ENCODE measurements at places on chromosomes 2 and 18.

- DNase-seq: no peak
Measured at GRCh38 chr2:209529579-209529978, 105.7 kb downstream of the MAP2 start.

DNA sequence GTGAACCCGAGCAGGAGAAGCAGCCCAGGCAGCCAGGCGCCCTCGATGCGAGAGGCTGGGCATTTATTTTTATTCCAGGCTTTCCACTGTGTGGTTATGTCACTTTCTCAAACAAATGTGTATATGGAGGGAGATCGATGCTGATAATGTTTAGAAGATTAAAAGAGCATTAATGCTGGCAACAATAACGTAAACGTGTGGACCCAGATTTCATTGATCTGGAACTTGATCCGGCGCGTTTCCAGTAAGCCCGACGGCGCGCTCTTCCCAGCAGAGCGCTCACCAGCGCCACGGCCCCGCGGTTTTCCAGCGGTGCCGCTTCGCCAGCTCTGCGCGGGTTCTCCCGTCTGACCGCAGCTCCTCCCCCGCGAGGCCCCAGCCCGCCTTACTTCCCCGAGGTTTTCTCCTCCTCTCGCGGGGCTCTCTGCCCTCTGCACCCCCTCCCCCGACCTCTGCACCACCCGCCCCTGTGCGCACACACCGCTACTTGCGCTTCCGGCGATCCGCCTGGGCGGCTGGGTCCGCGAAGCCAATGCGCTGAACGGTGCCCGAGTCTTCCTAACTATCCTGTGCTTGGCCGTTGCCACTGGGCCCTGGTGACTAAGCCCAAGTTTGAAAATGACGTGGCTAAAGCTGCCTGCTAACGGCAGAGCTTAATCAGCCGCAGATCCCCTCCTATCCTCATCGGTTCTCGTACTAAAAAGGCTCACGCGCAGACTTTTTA lies 6.1 kb downstream of the ONECUT2 start:
- no peak for DNase-seq

DNA sequence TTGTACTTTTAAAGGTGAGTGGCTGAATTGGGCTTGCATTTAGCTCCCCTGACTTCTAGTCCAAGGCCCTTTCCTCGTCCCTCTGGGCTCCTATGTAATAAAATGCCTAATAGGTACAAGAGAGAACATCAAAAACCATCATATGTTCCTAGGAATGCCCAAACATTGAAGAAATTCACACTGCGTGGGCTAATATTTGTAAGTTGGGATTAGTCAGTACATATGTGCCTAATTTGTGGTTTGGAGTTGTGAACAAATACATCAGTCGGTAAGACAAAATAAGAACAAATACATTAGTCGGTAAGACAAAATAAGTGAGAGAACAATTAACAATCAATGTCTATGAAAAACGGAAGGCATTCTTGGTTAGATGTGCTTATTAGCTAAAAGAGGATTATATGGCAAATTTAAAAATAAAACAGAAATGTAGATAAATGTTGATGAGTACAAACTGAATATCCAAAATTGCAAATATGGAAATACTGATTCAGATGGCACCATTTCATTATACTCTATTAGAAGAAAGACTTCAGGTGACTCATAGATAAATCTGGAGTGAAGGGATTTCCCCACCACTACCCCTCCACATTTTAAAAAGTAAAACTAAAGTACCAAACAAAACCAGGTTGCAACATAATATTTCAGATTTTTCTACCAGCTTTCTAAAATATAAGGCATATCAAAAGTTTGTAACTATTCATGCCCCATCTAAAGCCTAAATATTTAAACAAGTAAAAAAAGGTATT lies 325.4 kb downstream of the ZEB2 start:
- DNase-seq: no peak

GRCh38 chr2:167980439-167980838 lies 267.0 kb downstream of the STK39 start:
- no peak for DNase-seq

DNA sequence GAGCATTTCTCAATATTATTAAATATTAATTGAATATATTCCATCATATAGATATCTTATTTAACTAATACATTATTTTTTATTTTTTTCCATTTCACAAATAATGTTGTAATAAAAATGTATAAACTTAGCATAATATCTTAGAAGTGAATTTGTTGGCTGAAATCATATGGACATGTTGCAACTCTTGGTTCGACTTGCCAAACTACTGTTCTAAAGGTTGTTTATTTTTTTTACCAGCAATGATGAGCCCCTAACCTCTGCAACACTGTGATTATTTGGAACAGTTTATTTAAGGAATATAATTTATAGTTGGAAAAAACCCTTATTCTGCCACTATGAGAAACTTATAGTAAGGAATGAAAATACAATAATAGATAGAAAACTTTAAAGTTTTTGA lies 8.8 kb upstream of the NAB1 start:
- no peak for DNase-seq

DNA sequence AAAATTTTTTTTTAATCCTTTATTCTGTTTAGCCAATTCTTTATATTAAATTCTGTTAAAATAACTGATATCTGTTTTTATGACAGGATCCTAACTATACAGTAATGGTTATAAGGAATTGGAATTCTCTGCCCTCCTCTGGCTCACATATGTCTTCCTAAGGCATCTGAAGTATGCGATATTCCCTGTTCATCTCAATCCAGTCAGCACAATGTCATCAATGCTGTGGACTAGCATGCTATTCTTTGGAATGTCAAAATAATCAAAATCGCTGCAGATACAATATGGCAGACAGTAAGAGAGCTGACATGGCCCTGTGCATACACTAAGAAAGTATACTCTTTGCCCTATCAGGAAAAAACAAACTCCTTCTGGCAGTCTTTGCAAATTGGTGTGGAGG lies 107.6 kb downstream of the AP1S3 start:
- DNase-seq: peak; percentile 71

- DNase-seq: no peak
Measured at GRCh38 chr2:67888351-67889005, 174.3 kb downstream of the C1D start.

- no peak for DNase-seq
Measured at GRCh38 chr2:177525351-177525924, 132.9 kb downstream of the AGPS start.

GRCh38 chr2:44139741-44140140 lies 28.9 kb upstream of the PPM1B start:
- DNase-seq: no peak

DNA sequence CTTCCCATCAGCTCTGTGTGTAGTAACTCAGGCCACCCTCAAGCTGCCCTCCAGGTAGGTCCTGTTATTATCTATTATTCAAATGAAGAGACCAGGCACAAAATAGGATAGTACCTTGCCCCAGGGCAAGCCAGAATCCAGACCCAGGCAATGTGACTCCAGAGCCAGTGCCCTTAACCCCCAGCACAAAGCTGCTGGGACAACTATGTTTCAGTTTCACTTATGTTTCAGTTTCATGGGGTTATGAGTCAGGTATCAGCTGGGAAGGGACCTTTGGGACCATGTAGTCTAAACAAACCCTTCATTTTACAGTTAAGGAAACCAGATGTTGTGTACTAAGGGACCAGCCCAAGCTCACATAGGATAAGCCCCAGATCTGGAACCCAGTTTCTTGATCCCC lies 10.0 kb downstream of the HK2 start:
- DNase-seq: peak; percentile 69

DNA sequence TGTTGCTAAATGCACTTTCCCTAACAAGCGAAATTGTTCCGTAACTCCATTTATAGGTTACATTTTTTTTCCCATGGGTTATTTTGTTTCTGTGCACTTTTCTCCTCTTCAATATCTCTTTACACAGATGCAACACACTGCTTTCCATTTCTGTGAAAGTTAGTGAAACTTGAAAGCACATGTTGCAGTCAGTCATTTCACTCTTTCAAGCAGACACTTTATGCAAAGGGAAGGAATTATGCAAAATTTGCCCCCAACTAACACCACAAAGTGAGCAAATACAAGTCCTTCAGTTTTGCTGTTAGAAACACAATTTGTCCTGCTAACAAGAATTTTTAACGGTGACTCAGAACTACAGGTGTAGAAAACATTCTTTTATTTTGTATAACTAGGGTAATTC lies 124.8 kb downstream of the PTH2R start:
- DNase-seq: no peak

GRCh38 chr2:236415684-236416444 lies 151.7 kb upstream of the ASB18 start:
- no peak for DNase-seq

DNA sequence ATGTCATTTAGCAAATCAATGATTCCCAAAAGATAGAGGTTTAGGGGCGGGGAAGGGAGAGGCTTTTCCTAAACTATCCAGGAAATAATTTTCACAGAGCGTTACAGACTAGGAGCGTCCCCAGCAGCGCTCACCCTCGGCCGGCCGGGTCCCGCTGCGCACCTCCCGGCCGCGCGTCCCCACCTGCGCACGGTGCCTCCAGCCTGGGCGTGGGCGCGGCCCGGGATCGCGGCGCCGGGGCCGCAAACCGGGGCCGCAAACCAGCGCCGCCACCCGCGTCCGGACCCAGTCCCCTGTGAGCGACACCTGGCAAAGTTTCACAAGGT lies 684 bp upstream of the ZCCHC2 start:
- DNase-seq: no peak

GRCh38 chr2:84373391-84373790 lies 85.7 kb downstream of the SUCLG1 start:
- DNase-seq: no peak

- no peak for DNase-seq
Measured at GRCh38 chr18:9240270-9240669, 94.3 kb upstream of the TWSG1 start.

DNA sequence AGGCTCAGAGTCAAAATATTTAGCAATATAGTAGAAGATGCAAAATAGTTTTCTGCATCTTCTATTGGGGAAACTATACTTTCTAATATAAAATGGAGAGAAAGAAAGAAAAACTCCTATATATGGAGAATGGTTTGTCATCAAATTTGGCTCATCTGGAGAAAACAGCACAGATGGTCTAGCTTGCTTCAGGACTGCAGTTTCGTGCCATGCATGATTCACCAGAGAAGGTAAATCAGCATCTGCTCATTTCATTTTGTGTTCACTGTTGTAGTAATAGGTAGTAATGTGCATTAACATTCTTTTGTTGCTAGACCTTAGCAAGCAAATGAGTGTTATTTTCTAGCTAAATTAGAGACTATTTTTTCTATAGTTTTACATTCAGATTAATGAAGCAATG lies 179.0 kb downstream of the ASXL3 start:
- peak; percentile 71 for DNase-seq

- DNase-seq: no peak
Measured at GRCh38 chr2:102081606-102082005, 60.9 kb upstream of the IL1R1 start.

DNA sequence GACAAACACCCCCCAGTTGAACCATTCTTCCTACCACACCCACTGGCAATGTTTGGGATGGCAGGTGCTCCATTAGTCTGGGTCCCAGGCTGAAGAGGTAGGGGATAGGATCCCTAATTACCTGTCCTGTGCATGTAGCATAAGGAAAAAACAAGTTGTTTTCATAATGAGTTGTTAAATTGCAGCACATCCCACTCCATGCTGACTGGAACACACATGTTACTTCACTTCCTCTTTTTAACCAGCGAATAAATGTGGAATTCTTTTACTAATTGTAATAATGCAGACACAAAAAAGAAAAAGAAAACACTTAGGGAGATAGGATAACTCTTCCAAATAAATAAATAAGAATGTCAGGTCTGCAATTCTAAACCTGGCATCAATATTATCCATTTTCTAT lies 11.8 kb upstream of the CBLN2 start:
- DNase-seq: no peak

DNA sequence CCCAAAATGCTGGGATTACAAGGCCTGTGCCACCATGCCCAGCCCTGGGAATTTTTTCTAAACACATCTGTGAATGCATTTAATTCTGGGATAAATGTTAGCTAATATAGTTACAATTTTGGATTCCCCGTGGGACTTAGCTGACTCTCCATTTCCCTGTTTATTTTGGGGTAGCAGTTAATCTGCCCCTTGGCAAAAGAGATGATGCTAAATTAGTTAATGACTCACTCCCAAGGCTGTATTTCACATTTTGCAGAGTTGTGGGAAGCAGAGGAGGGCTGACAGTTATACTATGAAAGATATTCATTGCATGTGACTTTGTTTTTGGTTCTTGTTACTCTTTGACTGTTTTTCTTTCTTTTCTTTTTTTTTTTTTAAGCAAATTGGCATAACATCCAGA lies 3.2 kb downstream of the MTHFD2 start:
- DNase-seq: peak; percentile 57

- peak; percentile 73 for DNase-seq
Measured at GRCh38 chr2:18749912-18750526, 160.7 kb upstream of the NT5C1B start.

DNA sequence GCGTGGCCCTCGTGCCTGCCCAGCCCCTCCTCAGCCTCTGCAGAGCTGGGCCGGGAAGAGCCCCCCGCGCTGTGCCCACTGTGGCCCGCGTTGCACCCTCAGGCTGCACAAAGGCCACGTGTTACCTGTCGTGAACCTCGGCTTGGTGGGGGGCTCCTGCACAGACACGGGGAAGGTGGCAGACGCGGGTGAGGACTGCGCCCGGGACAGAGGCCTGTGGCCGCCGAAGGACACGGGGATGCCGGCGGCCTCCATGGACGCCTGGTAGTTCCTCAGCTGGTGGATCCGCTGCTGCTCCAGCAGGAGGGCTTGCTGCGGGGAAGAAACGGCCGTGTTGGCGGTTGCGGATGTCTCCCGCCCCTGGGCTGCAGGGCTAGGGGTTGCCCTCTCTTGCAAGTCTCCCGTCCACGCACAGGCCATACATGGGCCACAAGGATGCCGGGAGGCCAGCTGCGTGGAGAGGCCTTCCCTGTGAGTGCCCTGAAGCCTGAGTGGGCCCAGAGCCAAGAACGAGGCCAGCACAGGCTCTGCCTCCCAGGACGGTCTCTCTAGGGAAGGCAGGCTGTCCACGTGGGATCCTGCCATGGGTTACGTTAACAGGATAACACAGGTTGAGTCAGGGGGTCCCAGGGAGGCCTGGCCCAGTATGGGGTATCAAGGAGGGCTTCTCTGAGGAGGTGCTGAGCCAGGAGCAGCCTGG lies 263.7 kb downstream of the TWIST2 start:
- DNase-seq: no peak

GRCh38 chr2:100437751-100438150 lies 20.3 kb upstream of the CHST10 start:
- DNase-seq: no peak

DNA sequence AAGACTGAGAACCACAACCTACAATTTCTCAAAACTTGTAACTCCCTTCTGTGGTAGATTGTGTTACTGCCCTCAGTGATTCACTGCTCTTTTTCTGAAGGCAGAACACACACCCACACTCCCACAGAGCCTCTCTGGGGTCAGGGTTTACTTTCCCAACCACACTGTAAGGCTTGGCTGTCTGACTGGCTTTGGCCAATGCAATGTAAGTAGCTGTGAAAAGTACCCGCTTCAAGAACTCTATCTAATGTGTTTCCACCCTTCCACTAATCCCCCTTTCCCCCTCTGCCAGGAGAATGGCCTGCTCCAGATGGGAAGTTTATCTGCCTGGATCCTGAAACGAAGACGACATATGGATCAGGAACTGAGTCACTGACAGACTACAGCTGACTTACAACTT lies 222.7 kb downstream of the CDH2 start:
- peak; percentile 71 for DNase-seq

GRCh38 chr2:3749201-3749600 lies 45.8 kb downstream of the DCDC2C start:
- DNase-seq: no peak
